ENCODE measurements at places on chromosomes 3 and 15. TPM values are rescaled to one million over a fixed set of nuclear protein-coding genes. Genes with fewer than 3 reads are reported as not detected.
A peak's percentile ranks its signal among the peaks of the same experiment; 100 is the strongest.

DNA sequence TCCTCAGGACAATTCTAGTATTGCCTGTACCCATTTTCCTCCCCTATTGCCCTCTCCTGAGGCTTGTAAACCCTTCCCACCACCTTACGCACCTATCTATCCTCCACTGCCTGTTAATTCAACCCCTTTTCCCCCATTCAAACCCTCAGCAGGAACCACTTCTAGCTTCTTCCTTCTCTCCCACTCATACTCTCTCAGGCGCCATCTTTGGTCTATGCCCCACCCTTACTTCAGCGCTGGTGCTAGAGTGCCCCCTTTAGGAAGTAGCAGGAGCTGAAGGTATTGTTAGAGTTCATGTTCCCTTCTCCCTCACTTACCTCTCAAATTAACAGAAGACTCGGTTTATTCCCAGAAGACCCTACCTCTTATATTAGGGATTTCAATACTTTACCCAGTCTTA lies 121.8 kb upstream of the NLGN1 start:
- DNase-seq: peak; percentile 7

- DNase-seq: no peak
These were observed 463.6 kb upstream of the ALCAM start for GRCh38 chr3:104903064-104903463.

- no peak for DNase-seq
These were observed 26.5 kb upstream of the RYK start for GRCh38 chr3:134277066-134277660.

GRCh38 chr15:57462381-57462780 lies 86.1 kb downstream of the CGNL1 start:
- DNase-seq: no peak

DNA sequence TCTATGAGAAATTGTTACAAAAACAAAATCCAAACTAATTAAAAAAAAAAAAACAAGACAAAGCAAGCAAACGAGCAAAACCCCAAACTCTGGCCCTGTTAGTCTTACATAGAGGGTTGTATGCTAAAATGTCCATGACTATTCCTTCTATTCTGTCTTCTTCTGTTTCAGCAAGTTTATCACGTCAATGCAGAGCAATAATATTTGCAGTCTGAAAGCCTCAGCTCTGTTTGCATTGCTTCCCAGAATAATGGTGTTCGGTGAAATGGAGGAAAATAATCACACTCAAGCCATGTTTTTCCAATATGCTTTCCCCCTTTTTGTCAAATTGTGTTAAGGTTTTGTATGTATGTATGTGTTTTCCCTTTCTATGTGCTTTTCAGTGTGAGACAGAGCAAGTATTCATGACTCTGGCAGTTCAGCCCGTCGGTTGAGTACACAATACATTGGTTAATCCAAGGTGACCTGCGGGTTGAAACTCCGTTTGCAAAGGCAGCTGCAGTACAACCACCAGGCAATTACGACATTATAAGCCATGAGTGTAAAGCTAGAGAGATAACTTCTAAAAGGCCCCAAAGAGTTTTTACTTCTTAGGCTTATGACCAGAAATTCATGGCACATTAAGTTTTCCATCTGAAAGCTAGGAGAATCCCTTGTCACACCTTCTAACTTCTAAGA lies 34.9 kb upstream of the MAGI1 start:
- no peak for DNase-seq

- DNase-seq: no peak
These were observed 63.3 kb downstream of the ATP8B4 start for GRCh38 chr15:50055750-50056157.

DNA sequence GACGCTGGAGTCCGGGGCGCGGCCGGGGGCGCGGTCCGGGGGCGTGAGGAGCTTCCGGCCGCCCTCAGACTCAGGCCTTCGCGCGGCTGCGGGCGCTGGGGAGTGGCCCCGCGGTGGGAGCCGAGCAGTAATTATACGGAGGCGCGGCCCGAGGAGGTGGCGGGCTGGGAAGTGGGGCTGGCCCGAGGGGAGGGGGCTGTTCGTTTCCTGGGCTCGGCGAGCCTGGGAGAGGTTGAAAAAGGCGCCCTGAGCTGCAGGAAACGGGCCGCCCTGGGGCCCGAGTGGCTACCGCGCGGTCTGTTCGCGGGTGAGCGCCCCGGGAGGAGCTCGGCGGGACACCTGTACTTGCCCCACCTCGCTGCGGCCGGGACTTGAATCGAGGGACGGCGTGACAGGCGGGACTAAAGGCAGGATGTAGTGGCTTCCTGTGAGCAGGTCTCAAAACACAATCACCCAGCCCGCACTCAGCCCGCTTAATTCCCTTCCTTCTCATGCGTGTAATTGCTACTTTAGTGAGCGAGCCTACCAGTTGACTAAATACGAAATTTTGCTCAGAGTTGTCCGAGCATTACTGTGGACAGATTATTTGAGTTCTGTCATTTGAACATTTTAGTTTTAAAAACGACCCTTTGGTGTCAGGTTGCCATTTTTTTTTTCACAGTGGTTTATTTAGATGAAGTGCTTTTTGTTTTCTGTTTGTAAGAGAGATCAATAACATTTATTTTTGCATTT lies 860 bp downstream of the RASA2 start:
- DNase-seq: peak; percentile 93

GRCh38 chr15:90966262-90966661 lies 11.6 kb downstream of the RCCD1 start:
- DNase-seq: no peak

Gene RNF168
- 28.9 TPM for total RNA-seq

DNA sequence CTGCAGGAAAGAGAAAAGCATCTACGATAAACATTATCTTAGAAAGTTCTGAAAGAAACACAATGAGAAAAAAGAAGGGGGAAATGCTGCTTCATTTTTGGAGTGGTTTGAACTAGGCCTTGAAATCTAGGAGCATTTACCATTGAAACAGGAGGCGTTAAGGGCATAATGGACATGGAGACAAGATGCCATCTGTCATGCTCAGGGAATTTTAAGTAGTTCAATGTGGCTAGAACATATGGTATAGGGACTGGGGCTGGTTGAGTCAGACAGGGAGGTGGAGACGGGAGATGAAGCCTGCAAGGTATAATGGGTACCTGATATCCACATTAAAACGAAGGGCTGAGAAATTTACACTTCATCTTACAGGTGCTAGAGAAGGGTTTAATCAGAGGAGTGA lies 10.4 kb upstream of the PLAAT1 start:
- no peak for DNase-seq

- no peak for DNase-seq
These were observed 14.5 kb downstream of the PTPRG start for GRCh38 chr3:61575893-61576292.

Gene ARL14
- not detected for total RNA-seq

- DNase-seq: no peak
These were observed 74.2 kb upstream of the GAP43 start for GRCh38 chr3:115549071-115549470.

GRCh38 chr3:156837115-156837514 lies 11.0 kb downstream of the LEKR1 start:
- no peak for DNase-seq

All from activated naive CD4-positive, alpha-beta T cell treated with anti-CD3 and anti-CD28 coated beads for 36 hours (primary cell).